Activated T-helper 1 cell treated with anti-CD3 and anti-CD28 coated beads, Interleukin-12 subunit alpha, Interleukin-12 subunit beta, Interleukin-2, Interleukin-4 antibody, amounts not matched to agents 30 ng/mL and 10 ng/mL and 1 ng/mL, durations not matched to agents 14 hours and 24 hours and 36 hours (primary cell): ENCODE measurements at places on chromosomes 4 and X. TPM values are rescaled to one million over a fixed set of nuclear protein-coding genes. Genes with fewer than 3 reads are reported as not detected.

The LANCL3 gene
- total RNA-seq: 0.29 and 0.49 TPM in 2 replicates

- DNase-seq: no peak
These were observed 221.7 kb downstream of the APBB2 start for GRCh38 chr4:40992472-40993295.

The PKD2 gene
- 10.1 and 11.7 TPM in 2 replicates for total RNA-seq

GRCh38 chr4:79047316-79047715 is 108.1 kb upstream of the PAQR3 start:
- no peak for DNase-seq

- no peak for DNase-seq
These were observed 1.1 kb downstream of the ITGB1BP2 start for GRCh38 chrX:71302461-71303213.

DNA sequence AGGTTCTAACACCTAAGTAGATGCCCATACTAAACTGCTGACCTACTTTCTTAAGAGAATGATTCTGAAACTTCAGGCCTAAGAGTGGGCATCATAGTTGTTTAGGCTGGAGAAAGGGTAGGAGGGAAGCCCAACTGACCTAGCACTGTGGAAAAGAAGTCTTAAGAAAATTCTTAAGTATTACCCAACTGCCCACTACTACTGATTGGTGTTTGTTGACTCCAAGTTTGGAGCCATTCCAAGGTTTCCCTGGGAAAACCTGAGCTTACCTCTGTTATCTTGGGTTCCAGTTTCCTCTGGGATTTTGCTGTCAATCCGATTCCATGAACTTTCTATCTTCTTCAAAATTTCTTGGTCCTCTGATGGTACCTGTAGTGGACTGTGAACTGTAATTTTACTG is 23.9 kb downstream of the ANKRD17 start:
- no peak for DNase-seq

The FGF16 gene
- not detected in 2 replicates for total RNA-seq

The TNMD gene
- total RNA-seq: not detected in 2 replicates

DNA sequence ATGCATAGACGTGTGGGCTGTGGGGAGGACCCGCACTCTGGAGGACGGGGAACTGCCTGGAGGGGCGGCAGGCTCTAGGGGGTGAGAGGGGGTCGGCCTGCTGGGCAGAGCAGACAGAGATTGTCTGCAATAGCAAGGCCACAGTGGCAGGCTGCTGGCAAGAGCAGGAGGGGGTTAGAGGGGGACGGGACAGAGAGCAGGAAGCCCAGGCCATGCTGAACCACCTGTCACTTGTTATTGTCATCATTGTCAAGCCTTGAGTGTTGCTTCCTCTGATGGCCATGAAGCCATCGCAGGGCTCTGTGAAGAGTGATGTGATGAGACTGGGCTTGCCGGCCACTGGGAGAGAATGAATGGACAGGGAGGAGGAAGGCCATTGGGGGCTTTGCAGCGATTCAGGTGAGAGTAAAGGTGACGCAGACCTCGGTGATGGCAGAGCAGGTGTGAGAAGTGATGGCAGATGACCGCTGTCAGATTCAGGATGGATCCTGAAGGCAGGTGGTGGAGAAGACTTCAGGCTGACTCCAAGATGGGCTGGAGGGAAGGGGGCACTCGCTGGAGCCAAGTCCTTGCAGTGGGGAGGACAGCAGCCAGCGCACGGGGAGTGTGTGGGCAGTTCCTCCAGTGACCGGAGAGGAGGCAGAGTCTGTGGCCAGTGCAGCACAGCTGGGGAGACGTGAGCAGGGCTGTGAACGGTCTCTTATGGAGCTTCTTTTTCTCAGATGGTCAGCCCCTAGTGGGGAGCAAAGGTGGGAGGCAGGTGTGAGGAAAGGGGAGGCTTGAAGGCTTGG is 43.6 kb downstream of the HTT-AS start:
- DNase-seq: no peak

The CFAP47 gene
- total RNA-seq: not detected in 2 replicates

- no peak for DNase-seq
These were observed 221.6 kb upstream of the FTHL17 start for GRCh38 chrX:31293409-31293808.

GRCh38 chr4:116926631-116927295 is 158.6 kb downstream of the TRAM1L1 start:
- DNase-seq: no peak

DNA sequence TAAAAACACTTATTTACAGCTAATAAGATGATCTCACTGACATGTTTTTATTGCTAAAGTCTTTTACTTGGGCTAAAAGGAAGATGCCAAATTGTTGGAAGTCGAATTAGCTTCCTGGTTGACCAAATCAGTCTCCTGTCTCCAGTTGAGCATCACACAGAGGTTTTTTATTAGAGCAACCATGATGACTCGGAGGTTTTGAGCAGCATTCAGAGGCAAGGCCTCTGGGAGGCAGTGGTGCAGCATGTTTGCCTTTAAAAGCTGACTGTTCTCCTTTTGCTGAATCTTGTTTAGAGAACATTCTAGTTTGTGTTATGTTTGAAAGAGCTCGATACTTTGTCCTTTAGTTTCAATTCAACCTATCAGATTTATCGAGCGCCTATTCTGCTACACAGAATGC is 2.1 kb downstream of the UCHL1 start:
- DNase-seq: no peak

DNA sequence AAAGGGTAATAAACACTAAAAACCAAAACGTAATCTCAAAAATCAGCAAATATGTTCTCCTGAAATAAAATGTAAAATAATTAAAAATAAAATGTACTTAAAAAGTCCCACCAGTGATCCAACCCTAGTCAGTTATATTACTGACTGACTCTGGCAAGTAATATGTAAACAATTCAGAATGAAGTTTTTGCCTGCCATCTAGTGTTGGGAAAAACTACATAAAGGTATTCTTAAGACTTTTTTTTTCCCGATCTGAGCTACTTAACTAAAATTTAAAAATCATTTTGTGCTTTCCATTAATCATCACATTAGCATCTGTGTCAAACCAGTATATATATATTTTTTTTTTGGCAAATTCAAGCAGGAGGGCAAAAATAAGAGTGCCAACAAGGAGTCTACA is 24.0 kb downstream of the RCHY1 start:
- DNase-seq: no peak

GRCh38 chrX:427812-428725 is 41.4 kb upstream of the PPP2R3B start:
- no peak for DNase-seq

The GAGE13 gene
- total RNA-seq: not detected in 2 replicates

The RTL3 gene
- total RNA-seq: 0.07 TPM in 1 of 2 replicates, not detected in the other

DNA sequence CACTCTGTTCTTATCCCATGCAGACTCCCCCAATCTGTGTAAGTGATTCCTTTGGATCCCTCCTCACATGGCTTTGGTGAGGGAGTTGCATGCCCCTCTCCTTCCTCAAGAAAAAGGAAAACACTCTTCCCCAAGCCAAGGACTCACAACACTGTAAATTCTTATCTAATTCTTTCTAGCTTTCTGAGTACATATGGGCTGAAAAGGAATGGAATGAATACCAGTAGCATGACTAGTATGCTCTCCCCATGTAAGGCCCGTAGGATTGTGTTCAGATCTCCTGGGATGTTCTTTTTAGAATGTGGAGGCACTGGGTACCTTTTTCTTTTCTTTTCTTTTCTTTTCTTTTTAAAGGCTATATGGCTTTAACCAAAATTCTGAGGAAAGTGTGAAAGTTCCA is 17.0 kb upstream of the MAGED1 start:
- no peak for DNase-seq

DNA sequence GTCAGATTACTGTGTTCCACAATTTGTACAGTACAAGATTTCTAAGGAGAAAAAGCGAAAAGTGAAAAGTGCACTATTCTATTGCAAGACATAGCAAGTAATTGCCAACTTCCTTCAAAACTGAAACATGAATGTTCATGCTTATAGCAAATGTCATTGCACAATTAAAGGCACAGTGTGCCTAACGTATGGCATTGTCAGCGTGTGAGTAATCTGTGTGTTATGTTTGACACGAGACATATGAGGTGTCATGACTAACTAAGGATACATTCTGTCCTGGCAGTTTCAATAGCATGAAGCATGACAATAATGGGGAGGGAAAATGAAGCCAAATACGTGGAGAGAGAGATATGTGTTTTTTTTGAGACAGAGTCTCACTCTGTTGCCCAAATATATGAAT is 33.6 kb upstream of the TBC1D9 start:
- DNase-seq: no peak

- DNase-seq: no peak
These were observed 74.0 kb downstream of the ATG4A start for GRCh38 chrX:108165383-108166111.
